ENCODE measurements at places on chromosomes 7 and 10.

DNA sequence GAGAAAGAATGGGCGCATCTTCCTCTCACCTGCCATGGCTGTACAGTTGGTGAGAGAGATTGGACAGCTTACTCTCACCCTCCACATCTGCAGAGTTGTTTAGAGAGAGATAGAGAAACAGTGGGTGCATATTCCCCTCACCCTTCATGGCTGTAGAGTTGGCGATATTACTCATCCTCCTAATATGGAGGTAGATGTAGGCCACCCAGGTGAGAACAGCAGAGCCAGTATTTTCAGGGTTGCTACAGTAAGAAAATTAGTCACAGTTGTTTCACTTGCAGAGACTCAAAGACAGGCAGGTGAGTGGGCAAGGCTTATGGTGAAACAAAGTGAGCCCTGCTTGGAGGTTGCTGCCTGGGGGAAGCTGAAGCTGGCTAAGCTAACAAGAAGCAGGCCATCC is 65.0 kb upstream of the PFKP start:
- no peak for DNase-seq

DNA sequence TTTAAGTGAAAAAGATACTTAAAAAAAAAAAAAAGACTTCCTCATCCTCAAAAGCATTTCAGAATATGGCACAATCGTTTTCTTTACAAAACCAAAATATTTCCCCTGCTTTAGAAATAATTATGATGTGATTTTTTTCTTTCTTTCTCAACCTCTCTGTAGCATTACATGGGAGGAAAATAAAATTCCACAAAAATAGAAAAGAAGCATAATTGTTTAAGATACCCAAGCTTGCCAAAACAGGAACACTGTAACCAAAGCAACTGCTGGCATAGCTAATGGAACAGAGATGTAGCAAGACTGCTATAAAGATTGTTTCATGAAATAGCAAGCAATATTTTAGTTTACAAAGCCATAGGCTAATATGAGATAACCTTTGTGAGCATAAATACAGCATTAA is 75.6 kb upstream of the GPR22 start:
- DNase-seq, result no peak

- peak; percentile 81 for DNase-seq
These were observed 553 bp upstream of the ADD3 start for GRCh38 chr10:110007161-110007700.

GRCh38 chr10:30378201-30378995 is 29.3 kb upstream of the MTPAP start:
- DNase-seq, result no peak

GRCh38 chr7:47586925-47587324 is 5.0 kb upstream of the TNS3 start:
- no peak for DNase-seq

DNA sequence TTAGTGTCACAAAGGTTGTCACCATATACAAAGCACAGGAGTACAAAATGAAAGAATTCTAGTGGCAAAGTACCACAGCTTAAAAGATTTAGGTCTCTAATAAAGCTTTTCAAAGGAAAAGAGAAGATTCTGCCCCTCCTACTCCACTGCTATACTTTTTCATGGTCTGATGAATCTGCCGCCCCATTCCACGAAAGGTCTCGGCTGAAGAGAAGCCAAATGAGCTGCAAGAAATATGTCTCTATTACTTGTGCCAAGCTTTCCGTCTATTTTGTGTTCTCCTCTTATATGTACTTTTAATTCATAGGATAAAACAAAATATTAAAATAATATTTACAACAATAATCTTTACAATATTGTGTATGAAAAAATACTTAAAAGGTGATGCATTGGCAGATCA is 222.6 kb downstream of the ANK3 start:
- no peak for DNase-seq

DNA sequence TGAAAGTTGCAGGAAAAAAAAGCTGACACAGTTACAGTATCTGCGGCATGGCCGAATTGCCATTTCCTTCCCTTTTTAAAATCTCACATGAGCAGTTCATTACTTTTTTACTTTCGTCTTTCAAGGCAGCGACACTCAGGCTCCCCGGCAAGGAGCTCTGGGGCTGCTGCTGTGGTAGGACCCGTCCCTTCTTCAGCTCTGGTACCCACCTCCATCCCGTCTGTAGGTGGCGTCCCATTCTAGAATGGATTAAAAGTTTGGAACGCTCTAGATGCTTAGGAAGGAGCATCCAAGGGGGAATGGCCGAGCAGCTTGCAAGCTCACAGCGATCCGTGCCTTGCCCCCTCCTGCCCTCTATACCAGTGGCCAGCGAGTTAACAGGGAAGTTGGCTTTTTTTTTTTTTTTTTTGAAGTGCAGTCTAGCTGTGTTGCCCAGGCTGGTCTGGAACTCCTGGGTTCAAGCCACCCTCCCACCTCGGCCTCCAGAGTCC is 22.8 kb upstream of the TTYH3 start:
- DNase-seq, result no peak

- DNase-seq, result no peak
These were observed 64.4 kb downstream of the EGFR start for GRCh38 chr7:55083206-55083605.

- DNase-seq, result no peak
These were observed 32.9 kb upstream of the PBLD start for GRCh38 chr10:68365611-68366010.

GRCh38 chr10:129765664-129766550 is 198.2 kb downstream of the EBF3 start:
- DNase-seq, result no peak

DNA sequence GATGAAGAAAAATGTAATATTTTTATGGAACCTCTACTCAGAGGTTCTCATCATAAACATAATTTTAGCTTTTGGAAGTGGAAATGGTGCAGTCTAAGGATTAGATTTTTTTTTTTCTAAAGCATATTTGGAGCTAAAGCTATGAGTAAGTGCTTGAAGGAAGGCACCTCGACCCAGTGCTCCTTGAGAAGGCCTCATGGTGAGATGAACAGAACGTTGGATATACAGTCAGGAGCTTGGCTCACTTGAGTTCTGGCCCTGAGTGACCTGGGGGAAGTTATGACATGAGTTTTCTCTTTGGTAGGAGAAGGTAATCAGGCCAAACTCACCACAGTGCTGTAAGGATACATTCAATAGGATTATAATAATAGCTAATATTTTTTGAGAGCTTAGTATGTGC is 163.3 kb downstream of the JCAD start:
- DNase-seq, result no peak

DNA sequence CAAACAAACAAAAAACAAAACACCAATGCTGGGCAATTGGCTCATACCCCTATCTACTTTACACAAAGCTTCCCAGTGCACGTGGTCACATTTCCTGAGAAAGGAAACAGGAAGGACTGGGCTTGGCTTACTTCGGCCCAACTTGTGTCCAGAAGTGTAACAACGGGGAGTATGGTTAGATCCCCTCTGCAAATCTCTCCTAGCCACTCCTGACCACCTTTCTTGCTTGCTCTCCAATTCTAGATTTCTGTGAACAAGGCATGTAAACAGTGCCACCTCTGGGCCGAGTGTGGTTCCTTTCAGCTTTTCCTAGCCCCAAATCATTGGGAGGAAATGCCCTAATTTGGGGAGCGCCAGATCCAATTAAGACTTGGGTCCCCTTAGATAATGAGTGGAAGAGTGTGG is 21.0 kb upstream of the FRAT2 start:
- peak; percentile 15 for DNase-seq

- DNase-seq, result no peak
These were observed 676 bp downstream of the PLAC9 start for GRCh38 chr10:80133206-80133605.
